ENCODE measurements at places on chromosomes 1 and 21.

DNA sequence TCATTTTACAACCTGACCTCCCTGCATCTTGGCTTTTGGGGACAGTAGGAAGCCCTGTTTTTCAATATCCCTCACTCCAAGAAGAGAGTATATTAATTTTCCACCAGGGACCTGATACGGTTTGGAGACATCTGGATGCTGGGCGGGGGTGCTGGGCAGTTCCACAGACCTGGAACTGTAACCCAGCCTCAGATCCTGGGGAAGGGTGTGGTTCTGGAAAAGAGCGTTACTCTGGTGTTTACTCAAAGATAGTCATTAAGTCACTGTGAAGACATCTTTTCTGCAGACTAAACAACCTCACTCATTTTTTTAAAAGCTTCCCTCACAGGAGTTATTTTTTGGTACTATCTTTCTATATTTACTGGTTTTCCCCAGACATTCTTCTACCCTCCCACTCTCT, 189.8 kb downstream of the CLIC6 start:
- DNase-seq: no peak

GRCh38 chr1:3316340-3316943, 138.0 kb upstream of the ARHGEF16 start:
- DNase-seq: no peak

DNA sequence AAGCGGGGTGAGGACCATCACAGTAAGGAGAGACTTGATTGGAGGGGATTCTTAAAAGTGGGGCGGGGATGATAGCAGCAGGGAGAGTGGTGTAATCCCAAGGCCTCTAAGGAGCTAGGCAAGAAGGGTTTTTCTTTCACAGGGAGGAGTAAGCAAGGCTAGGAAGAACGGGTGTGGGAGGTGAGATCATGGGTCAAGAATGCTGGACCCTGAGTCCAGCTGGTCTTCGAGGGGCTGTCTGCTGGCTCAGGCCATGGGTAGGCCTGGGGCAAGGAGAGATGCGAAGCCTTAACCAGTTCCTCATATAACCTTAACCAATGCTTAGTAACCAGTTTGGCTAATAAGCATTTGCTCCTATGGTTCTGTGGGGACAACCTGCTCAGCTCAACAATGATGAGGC, 599.1 kb downstream of the NPHP4 start:
- no peak for DNase-seq

DNA sequence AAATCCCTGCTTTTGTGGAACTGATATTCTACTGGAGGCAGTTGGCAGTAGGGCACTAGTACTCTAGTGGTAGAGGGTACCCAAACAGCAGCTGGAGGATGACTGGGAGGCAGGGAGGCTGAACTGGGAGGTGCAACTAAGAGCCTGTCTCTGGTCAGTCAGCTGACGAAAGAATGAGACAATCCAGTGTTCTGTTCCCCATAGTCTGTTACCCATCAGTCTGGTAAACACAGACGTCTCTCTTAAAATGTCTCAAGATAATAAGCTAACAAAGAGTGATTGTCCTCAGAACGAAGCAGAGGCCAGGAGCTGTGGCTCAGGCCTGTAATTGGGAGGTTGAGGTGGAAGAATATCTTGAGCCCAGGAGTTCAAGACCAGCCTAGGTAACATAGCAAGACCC, 30.4 kb downstream of the TFAP2E start:
- DNase-seq: no peak

DNA sequence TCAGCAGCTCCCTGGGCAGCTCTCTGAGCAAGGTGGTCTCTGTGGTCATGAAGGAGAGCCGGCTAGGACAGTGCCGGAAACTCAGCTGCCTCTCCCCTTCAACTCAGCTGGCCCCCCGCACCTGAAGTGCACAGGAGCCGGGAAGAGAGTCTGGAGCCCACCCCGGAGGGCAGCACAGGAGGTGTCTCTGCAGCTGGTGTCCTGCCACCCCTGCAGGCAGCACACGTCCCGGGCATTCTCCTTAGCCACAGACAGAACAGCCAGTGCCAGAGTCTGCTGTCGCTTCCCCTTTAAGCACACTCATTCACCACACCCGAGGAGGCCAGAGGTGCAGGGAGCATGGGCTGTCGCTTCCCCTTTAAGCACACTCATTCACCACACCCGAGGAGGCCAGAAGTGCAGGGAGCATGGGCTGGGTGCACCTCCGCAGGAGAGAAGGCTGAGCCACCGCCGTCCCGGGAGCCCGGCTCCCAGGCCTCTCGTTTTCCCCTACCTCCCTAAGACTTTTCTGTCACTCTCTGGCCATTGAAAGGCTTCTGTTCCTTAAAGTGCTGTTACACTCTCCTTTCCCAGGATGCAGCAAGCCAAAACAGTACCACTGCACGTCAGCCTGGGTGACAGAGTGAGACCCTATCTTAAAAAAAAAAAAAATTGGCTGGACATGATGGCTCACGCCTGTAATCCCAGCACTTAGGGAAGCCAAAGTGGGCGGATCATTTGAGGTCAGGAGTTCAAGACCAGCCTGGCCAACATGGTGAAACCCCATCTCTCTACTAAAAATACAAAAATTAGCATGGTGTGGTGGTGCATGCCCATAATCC, 16.9 kb upstream of the SAMD11 start:
- peak; percentile 31 for DNase-seq

- DNase-seq: no peak
Measured at GRCh38 chr21:42374457-42374856, 8.1 kb upstream of the TFF1 start.

DNA sequence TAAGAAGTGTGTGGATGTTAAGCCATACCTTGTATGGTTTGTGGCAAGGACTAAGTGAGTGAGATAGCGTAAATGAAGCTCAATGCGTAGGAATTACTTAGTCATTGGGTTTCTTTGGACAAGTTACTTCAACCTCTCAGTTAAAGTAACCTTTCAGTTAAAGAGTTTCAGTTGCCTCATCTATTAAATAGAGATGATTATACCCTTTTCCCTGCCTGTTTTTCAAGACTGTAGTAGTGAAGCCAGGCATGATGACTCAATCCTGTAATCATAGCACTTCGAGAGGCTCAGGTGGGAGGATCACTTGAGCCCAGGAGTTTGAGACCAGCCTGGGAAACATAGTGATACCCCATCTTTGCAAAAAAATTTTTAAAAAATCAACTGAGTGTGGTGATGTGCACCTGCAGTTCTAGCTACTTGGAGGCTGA, 6.3 kb downstream of the ZMPSTE24 start:
- no peak for DNase-seq

- no peak for DNase-seq
Measured at GRCh38 chr1:226485192-226485591, 63.4 kb upstream of the STUM start.

DNA sequence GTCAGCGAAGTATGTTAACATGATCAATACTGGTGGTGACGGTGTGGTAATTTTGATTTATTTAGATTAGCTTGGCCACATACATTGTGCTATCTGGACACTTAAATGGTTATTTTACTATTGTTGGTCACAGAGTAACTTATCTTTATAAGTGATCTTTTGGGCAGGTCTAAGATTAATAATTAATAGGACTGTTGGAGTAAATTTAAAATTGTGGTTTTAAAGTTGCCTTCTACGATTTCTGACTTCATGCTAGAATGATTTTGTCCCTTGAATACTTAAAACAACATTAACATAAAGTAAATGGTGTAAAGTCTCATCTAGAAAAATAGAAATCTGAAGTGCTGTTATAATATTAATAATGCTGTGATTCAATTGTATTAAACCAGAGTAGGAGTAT, 14.7 kb downstream of the SRRM1 start:
- no peak for DNase-seq
